ENCODE measurements at places on chromosomes 7 and 10.
A peak's percentile ranks its signal among the peaks of the same experiment; 100 is the strongest.

DNA sequence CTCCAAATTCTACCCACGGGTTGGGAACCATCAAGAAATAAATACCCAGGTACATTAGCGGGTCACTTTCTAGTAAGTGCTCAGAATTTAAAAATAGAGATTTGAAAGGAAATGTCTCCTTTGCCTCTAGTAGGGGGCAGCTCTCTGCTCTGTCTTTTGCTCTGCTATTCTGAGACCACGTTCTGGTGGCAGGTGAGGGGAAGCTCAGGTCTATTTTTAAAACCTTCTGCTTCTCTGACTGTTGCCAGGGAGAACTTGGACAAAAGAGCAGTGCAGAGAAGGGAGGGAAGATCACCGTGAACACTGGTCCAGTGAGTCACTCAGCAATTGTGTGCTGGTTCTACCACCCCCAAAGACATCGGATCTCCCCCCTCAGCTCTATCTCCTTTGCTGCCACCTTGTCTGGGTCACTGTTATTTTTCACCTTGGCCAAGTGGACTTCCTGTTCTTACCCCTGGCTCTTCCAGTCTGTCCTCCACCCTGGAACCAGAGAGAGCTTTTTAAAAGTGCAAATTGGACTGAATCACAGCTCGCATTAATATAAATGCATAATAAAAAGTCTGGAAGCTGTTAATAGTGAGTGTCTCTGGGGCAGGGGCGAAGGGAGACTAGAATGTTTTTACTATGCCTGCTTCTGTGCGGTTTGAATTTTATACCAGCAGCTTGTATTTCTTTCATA is 72.4 kb upstream of the LOXL4 start:
- DNase-seq = no peak

GRCh38 chr7:37740398-37740797 is 56.8 kb downstream of the GPR141 start:
- no peak for DNase-seq

DNA sequence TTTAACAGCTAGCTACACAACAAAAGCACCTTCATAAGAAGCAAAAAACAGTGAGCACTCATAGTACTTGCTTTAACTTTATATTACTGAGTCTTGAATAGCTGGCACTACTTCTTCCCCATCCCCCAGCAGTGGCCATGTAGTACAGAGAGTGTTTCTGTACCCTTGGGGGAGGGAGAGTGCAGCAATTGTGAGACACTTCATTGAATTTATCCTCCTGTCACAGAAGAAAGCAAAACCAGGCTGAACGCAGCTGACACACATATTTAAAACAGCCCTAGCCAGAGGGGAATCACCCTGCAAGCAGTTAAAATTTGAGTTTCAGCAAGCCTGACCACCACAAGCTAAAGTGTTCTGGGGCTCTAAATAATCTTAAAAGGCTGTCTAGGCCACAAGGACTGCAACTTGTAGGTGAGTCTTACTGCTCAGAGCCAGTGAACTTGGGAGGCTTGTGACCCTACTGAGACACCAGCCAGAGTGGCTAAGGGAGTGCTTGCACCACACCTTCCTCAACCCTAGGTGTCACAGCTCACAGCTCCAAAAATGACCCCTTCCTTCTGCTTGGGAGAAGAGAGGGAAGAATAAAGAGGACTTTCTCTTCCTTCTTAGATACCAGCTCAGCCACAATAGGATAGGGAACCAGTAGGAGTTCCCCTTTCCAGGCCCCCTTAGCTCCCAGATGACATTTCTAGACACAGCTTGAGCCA is 97.7 kb upstream of the MEOX2 start:
- no peak for DNase-seq

- DNase-seq = no peak
Measured at GRCh38 chr7:44989132-44989531, 10.3 kb upstream of the MYO1G start.

- peak; percentile 99 for DNase-seq
Measured at GRCh38 chr10:28302638-28303488, at the start of gene MPP7. Gene MPP7 (minus strand): TSS chr10:28303064. CDS start chr10:28238604, 64,460 bp downstream.

DNA sequence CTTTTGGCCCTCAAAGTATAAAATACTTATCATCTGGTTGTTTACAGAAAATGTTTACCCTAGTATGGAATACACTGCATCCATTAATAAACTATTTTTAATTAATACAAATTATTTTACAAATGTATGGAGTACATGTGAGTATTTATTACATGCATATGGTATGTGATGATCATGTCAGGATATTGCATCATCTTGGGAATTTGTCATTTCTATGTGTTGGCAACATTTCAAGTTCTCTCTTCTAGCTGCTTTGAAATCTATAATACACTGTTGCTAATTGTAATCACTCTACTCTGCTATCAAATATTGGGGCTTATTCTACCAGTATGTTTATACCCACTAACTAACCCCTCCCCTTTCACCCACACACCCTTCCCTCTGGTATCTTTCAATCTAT is 103.9 kb upstream of the THSD7A start:
- peak; percentile 2 for DNase-seq

DNA sequence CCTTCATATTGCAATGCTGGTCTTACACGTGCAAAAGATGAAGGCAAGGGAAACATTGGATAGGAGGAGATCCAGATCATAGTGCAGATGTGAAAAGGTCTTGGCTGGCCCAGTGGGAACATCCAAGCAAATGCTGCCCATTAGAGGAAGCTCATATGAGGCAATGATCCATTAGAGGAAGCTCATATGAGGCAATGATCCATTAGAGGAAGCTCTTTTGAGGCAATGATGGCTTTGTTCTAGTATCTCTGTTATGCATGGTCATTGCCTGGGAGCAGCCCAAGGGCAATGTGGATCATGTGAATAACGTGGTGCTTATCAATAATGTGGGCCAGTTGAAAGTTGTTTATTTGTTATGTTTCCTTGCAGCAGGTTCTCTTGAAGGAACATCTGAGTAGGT is 37.8 kb downstream of the STEAP4 start:
- no peak for DNase-seq

DNA sequence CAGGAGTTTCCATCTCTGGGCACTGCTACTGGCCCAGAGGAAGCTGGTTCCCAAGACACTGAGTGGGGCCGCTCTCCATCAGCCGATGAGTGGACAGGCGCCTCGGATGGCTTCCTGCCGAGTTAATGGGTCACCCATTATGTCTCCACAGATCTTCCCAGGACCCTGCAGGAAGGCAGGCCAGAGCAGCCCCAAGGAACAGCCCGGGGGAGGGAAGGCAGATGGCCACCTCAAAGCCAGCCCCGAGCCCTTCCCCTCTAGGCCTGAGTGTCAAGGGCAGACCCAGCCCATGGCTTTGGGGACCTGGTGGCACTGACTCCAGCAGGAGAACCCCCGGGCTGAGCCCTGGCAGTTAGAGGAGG is 3.4 kb upstream of the LFNG start:
- no peak for DNase-seq

- no peak for DNase-seq
Measured at GRCh38 chr10:80589726-80590373, 52.1 kb downstream of the SH2D4B start.

DNA sequence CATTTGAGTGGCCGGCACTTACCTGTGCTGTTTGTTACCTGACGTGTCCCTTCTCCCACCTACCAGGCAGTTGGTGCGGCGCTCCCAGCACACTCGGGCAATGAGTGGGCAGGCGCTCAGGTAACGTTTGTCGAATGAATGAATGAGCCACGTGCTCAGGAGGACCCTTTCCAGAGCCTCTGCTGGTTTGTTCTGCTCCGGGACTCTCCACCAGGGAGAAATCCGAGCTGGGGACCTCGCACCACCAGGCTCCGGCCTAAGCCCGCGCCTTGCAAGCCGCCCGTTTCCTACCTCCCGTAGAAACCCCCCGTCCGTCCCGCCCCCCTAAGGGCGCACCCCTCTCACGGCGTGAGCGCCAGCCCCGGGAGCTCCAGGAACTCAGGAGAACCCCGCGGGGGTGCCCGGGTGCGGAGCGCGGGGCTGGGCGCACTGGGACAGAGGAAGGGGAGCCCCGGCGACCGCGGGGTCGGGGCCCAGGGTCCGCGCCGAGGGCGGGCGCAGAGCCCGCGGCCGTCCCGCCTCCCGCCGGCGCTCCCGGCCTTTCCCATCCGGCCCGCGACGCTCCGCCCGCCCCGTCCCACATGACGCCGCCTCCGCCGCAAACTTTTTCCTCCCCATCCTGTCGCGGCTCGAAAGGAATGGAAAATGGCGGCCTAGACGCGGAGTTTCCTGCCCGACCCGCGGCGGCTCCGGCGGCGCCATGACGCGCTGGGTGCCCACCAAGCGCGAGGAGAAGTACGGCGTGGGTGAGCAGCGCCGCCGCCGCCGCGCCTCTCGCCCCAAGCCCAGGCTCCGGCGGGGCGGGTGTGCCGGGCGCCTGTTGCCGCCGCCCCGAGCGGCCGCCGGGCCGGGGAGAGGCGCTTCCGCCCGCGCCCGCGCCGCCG is at the start of gene DOCK1:
DOCK1 (plus strand) TSS at position 611 of the 884 bp plus-strand sequence; CDS start at position 701, 90 bp downstream.
- DNase-seq = peak; percentile 91

DNA sequence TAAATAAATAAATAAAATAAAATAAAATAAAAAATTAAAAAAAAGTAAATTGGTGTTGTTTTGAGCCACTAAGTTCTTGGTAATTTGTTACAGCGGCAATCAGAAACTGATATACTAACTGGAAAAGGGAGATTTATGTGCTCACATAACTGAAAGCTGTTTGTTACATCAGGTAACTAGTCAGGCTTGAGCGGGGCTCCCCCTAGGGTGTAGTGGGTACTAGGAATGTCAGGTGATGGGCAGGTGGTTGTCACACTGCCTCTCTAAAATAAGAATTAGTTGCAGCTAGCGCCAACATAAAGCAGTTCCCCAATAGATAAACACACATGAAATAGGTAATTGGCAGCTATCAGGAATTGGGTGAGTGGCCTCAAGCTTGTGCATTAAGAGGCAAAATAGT is 1336.9 kb downstream of the XPNPEP1 start:
- no peak for DNase-seq

- DNase-seq = no peak
Measured at GRCh38 chr10:73501651-73502050, 5.8 kb upstream of the PPP3CB start.

GRCh38 chr7:18420748-18421147 is 74.8 kb upstream of the HDAC9 start:
- peak; percentile 65 for DNase-seq

GRCh38 chr10:5528989-5529701 is 4.4 kb downstream of the CALML3 start:
- no peak for DNase-seq

DNA sequence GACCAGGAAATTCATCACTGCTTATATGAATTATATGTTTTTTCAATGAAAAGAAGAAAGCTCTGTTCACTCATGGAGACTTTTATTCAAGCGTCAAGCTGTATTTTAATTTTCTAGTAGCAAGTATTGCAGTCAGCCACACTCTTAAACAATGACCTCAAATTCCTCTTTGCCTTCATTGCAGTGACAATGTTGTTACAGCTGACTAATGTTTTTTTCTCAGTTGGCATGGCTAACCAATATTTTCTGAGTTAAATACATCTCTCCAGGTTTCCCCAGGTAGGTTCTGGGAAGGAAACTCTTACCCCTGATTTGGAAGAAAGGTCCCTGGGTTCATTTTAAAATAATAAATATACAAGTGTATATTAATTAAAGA is 241.5 kb downstream of the WDR11 start:
- no peak for DNase-seq

DNA sequence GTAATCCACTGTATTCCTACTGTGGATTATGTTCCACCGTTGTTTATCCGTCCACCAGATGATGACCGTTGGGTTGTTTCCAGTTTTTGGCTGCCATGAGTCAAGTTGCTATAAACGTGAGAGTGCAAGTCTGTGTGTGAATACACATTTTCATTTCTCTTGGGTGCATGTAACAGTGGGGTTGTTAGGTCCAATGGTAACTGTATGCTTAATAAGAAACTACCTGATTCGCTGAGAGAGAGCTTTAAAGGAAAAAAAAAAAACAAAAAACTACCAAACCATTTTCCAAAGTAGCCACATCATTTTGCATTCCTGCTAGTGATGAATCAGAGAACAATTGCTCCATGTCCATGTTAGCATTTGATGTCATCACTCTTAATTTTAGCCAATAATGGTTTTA is 15.9 kb downstream of the UBN2 start:
- DNase-seq = peak; percentile 62

GRCh38 chr10:98262571-98262970 is 5.4 kb downstream of the LOXL4 start:
- peak; percentile 45 for DNase-seq

GRCh38 chr10:130341356-130341755 is 205.2 kb downstream of the GLRX3 start:
- DNase-seq = no peak

DNA sequence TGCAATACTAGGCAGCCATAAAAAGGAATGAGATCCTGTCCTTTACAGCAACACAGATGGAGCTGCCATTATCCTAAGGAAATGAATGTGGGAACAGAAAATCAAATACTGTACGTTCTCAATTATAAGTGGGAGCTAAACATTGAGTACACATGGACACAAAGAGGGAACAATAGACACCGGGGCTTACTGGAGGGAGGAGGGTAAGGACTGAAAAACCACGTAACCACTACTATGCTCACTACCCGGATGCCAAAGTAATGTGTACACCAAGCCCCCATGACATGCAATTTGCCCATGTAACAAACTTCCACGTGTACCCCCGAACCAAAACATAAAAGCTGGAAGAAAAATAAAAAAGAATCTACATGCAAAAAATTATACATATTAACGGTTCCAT is 587.0 kb downstream of the PARD3 start:
- DNase-seq = no peak

DNA sequence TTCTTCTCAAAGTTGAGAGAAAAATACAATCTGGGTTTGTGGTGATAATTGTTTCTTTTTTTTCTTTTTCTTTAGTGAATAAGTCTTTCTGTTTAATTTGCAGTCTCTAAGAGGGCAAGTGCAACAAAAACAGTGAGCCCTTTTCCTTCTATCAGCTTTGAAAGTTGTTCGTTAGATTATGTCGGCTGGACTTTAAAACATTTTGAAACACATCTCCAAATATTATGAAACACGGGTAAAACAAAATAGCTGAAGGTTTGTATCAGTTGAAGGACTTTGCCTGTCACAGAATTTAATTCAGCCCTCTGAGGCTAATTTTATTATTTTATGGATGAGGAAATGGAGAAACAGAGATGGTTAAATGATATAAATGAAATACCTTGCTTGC is 85.3 kb downstream of the AGMO start:
- DNase-seq = no peak

GRCh38 chr7:155996718-155997280 is 184.5 kb upstream of the SHH start:
- no peak for DNase-seq

- peak; percentile 5 for DNase-seq
Measured at GRCh38 chr7:100159099-100159623, 638 bp upstream of the TRAPPC14 start.

- DNase-seq = peak; percentile 83
Measured at GRCh38 chr7:26199301-26200037, 1.1 kb downstream of the HNRNPA2B1 start.

- peak; percentile 62 for DNase-seq
Measured at GRCh38 chr7:138934861-138935260, 46.3 kb downstream of the KIAA1549 start.

GRCh38 chr7:73967832-73968290 is 60.1 kb upstream of the ELN start:
- DNase-seq = no peak

- peak; percentile 73 for DNase-seq
Measured at GRCh38 chr7:14691597-14692203, 210.9 kb downstream of the DGKB start.
